Central memory CD8-positive, alpha-beta T cell (primary cell): ENCODE measurements at places on chromosomes 1 and 21.
A peak's percentile ranks its signal among the peaks of the same experiment; 100 is the strongest.

- DNase-seq, result no peak
- H3K27me3 ChIP-seq, result no peaks in the 10 kb centered on the region
- no peaks in the 10 kb centered on the region for H3K4me1 ChIP-seq
- H3K36me3 ChIP-seq, result no peaks in the 10 kb centered on the region
- H3K4me3 ChIP-seq, result no peak overlapping the region
Observed at GRCh38 chr1:79969886-79970285, 963.4 kb upstream of the ADGRL4 start.

DNA sequence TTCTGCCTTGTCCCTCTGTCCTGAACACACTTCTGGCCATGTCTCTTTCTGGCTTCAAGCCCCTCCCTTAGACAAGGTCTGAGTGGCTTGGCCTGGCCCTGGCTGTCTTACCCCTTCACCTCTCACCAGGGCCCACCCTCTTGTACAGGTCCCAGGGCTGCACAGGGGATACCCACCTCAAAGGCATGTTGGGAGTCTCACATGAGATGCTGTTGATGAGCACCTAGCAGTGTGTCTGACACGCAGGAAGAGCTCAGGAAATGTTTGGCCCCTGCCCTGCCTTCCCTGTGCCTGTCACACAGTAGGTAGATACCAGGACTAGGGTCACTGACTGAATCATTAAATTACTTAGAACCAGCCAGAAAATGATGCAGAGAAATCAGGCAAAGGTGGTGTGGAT lies 16.6 kb downstream of the ZNF362 start:
- no peaks in the 10 kb centered on the region for H3K27me3 ChIP-seq
- peaks cover 46% of the 10 kb centered on the region for H3K4me1 ChIP-seq
- peak overlapping the region; percentile 91 for H3K27ac ChIP-seq
- DNase-seq, result no peak
- H3K4me3 ChIP-seq, result peak overlapping the region; percentile 12
- H3K36me3 ChIP-seq, result no peaks in the 10 kb centered on the region

GRCh38 chr1:201279313-201279712 lies 4.0 kb upstream of the PKP1 start:
- H3K4me1 ChIP-seq, result peaks cover 6% of the 10 kb centered on the region
- DNase-seq, result no peak
- peaks cover 65% of the 10 kb centered on the region for H3K27me3 ChIP-seq
- H3K27ac ChIP-seq, result no peak overlapping the region
- H3K36me3 ChIP-seq, result no peaks in the 10 kb centered on the region

- no peaks in the 10 kb centered on the region for H3K4me1 ChIP-seq
- no peaks in the 10 kb centered on the region for H3K36me3 ChIP-seq
Observed at GRCh38 chr1:16430606-16431005, 6.6 kb downstream of the SPATA21 start.

GRCh38 chr1:172375211-172375631 lies 45.3 kb upstream of the C1orf105 start:
- H3K36me3 ChIP-seq, result no peaks in the 10 kb centered on the region
- no peak overlapping the region for H3K27ac ChIP-seq
- H3K4me1 ChIP-seq, result peaks cover 2% of the 10 kb centered on the region
- no peaks in the 10 kb centered on the region for H3K27me3 ChIP-seq
- H3K4me3 ChIP-seq, result no peak overlapping the region
- no peak for DNase-seq

- peaks cover 15% of the 10 kb centered on the region for H3K4me1 ChIP-seq
- H3K27ac ChIP-seq, result no peak overlapping the region
- peak overlapping the region; percentile 80 for H3K4me3 ChIP-seq
Observed at GRCh38 chr21:34200288-34200905, 127.0 kb downstream of the MRPS6 start.

DNA sequence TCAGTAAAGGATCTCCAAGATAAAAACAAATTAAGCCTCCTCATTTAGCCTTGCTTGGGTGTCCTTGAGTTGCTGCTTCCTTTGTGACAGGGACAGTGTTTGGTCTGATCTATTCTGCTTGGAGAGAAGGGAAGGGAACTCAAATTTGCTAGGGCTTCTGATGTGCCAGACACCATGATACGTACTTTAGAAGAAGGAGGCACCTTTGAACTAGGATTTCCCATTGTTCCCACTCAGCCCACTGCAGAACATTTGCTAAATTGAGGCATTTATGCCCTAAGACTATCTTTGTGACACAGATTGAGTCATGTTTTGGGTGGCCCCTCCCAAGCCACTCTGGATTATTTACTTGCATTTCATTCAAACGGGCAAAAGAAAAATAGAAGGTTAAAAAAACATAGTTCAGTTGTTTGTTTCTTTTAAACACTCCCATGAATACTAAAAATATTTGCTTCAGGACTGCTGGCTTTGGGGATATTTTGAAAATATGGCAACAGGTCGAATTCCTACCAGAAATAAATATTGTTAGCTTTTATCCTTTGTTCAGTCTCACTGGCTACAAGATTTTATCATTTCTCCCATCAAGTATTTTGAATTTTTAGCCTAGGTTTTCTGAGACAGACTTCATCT lies 81.9 kb upstream of the WLS start:
- H3K27ac ChIP-seq, result no peak overlapping the region
- DNase-seq, result no peak
